Myocyte (in vitro differentiated cells): ENCODE measurements at places on chromosomes 6 and 20. TPM values are rescaled to one million over a fixed set of nuclear protein-coding genes. Genes with fewer than 3 reads are reported as not detected.

GRCh38 chr6:143026696-143027449 is 33.8 kb upstream of the AIG1 start:
- peak; percentile 19 for DNase-seq

VSTM2L gene
- total RNA-seq, result 77.5 and 139 TPM in 2 replicates

GRCh38 chr6:156697225-156697830 is 79.8 kb upstream of the ARID1B start:
- DNase-seq, result no peak

DNA sequence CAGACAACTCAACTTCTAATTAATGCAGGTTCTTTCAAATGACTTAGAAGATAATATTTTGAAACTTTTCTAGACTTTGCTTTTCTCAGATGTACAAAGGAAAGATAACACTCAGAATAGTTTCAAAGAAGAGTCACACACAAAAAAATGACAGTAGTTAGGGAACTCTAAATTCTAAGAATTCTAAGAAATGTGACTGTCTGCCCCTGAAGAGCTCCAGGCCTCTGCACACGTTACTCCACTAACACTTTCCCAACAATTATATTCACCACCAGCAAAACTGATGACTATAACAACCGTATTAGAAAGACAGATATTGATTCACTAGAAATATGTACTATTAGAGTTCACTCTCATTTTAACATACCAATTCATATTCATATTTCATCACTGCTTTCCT is 133.3 kb upstream of the SMLR1 start:
- no peak for DNase-seq

DNA sequence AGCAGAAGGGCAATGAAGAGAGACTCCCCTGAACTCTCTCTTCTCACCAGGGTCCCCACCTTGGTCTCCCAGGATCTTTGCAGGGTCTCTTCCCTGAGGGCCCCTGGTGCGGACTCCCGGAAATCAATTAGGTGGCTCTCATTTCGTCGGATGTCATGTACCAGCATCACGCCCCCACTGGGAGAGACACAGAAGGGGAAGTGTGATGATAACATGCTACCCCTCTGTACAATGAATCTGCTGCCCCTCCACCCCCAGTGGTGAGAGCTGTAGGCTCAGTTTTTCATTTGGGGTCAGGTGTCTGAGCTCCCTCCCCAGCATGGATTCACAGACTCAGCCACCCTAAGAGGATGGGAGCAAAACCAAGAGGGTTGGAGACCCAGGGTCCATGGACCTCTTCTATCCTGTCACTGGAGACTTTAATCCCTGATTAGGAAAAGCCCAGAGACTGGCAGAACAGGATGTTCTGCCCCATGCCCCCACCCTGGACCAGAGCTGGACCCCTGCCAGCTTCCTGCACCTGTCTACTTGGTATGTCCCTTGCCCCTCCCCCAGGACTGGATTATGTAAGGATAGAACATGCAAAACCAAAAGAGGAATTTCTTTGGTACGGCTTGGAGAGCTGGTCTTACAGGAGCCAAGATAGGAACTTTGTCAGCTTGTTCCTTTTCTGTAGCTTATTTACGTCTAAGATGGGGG is 11.1 kb downstream of the GGT7 start:
- DNase-seq, result peak; percentile 68

MRAP2 gene
- total RNA-seq, result 7.0 and 8.5 TPM in 2 replicates

GRCh38 chr6:164695896-164696295 is 613.5 kb downstream of the C6orf118 start:
- DNase-seq, result no peak

- DNase-seq, result no peak
Measured at GRCh38 chr6:53134601-53135235, 13.9 kb downstream of the GCM1 start.

DNA sequence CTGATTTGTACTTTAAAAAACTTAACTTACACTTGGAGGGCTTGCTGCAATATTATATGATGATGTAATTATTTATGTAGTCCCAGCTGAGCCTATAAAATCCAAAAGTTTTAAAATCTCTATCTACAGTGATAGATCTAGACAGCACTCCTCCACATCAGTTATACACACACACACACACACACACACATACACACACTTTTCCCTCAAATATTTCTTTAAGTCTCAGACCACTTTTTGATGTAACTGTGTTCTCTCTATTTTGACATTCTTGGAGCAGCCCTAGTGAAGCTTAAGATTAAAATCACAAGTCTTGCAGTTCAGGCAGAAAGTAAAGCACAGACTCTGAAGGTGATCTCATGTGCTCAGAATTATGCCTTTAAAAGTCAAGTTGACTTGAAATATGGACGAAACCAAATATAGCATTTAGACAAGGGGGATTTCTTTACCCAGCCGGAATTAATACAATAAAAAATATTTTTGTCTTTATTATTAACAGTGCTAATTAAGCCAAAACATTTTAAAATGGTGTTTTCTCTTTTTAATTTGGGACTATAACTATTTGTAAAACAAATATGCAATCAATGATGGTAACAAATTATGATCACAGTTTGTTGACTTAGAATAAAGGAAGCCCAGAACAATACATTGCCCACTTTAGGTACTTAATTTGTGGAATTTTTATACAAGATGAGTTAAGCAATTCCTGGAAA is 63.5 kb upstream of the TMEM30A start:
- DNase-seq, result no peak

- no peak for DNase-seq
Measured at GRCh38 chr20:13778827-13779226, 5.9 kb downstream of the ESF1 start.

FOXO3 gene
- total RNA-seq, result 49.2 and 58.6 TPM in 2 replicates

DNA sequence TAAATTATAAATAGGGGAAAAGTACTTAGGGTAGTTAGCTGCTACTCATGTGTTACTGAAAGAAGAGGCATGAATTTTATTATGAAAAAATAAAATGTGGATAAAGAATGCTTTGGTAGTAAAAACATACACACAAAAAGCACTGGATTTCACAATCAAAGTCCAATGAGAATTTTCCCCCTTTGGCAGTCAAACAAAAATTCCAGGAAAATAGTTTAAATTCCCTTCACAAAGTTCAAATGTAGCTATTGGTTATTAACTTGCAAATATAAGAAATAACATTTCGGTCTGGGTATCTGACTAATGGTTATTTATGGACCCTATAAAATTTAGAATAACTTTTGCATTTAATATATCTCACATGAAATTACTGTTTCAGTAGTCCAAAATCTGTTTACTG is 210.4 kb downstream of the FOXC1 start:
- DNase-seq, result no peak

DNA sequence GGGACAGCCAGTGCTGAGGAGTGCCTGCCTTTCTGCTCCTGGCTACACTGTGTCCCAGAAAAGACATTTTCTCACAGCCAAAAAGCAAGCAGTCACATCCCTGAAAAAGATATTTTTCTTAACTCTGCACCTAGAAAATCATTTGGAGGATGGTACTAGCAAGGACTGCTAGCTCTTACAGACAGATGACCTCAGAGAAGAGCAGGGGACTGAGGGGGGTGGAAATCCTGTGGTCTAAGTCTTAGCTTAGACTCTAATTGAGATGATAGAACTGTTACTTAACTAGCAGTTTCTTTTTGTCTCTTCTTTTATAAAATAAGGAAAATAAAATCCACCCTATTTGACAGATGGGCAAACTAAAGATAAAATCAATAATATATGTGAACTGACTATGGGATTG is 152.8 kb downstream of the TMEM200A start:
- no peak for DNase-seq

GRCh38 chr6:77786935-77787629 is 134.2 kb downstream of the MEI4 start:
- no peak for DNase-seq
